ENCODE measurements at places on chromosomes 12 and 14.

DNA sequence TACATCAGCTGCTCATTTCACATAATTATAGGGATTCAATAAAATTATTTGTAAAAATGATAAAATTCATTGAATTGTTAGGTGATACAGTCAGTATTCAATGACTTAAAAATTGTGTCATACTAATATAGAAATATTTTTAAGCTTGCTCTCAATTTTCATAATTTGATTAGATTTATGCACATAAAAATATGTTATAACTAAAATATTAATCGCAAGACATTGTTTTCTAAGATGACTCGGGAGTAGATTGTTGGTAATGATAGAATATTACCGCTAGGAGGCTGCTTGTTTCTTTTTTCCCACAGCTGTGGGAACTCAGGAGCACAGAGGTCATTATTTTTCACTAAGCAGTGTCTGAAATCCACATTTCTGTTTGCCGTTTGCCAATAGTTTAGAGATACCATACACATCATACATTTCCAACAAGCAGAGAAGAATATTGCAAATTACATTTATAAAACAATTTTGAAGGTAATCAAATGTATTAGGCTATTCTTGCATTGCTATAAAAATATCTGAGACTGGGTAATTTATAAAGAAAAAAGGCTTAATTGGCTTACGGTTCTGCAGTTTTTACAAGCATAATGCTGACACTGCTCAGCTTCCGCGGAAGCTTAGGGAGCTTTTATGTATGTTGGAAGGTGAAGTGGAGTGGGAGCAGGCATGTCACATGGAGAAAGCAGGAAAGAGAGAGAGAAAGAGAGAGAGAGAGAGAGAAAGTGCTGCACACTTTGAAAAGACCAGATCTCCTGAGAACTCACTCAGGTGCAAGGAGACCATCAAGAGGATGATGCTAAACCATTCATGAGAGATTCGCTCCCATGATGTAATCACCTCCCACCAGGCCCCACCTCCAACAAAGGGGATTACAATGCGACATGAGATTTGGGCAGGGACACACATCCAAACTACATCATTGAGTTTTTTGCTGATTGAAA, 9.2 kb downstream of the CD69 start:
- no peak for DNase-seq

- DNase-seq: no peak
Measured at GRCh38 chr12:64675795-64676194, 65.5 kb downstream of the RASSF3 start.

GRCh38 chr12:78439666-78440065, 424.9 kb upstream of the SYT1 start:
- DNase-seq: no peak

DNA sequence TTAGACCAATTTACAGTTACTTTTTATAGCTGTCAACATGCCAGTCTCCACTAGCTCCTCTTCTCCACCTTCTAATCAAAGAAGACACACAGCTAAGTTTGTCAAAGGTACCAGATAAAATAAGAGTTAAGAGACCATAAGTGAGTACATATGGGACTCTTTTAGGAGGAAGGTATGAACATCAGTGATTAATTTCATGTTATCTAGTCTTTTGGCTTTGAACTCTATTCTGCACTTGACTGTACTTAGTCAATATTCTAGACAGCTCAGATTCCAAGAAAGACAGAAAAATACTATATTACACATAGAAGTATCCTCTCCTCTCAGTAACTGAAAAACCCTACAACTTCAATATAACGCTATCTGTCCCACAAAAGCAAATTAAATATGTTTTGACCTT, 28.1 kb downstream of the CAPRIN2 start:
- no peak for DNase-seq

DNA sequence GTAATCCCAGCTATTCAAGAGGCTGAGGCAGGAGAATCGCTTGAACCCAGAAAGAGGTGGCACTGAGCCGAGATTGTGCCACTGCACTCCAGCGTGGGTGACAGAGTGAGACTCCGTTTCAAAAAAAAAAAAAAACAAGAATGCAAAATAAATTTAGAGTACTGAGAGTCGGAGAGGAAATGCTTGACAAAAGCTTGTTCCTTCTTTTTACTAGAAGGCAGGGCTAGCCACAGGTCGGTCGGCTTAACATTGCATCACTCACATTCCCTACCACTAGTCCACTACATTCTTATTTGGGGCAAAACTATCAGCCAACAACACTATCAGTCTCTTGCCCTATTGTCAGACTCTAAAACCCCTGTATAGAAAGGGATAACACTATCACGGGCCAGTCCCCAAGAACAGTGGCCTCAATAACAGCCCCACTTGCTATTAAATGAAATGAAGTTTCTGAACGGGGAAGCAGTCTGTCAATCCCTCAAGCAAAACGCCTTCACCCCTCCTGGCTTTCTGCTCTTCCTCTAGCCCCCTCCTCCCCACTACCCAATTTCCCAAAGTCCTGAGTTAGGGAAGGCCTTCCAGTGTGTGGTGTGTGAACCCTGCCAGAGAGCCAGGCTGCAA, 1.0 kb downstream of the RNF41 start:
- DNase-seq: no peak

DNA sequence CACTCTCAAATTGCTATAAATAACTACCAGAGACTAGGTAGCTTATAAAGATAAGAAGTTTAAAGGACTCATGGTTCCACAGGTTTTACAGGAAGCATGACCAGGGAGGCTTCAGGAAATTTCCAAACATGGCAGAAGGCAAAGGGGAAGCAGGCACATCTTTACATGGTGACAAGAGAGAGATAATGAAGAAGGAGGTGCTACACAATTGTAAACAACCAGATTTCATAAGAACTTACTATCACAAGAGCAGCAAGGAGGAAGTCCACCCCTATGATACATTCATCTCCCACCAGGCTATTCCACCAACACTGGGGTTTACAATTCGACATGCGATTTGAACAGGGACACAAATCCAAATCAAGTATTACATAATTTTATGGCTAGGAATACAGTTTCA, 257.7 kb downstream of the BTG1 start:
- no peak for DNase-seq

DNA sequence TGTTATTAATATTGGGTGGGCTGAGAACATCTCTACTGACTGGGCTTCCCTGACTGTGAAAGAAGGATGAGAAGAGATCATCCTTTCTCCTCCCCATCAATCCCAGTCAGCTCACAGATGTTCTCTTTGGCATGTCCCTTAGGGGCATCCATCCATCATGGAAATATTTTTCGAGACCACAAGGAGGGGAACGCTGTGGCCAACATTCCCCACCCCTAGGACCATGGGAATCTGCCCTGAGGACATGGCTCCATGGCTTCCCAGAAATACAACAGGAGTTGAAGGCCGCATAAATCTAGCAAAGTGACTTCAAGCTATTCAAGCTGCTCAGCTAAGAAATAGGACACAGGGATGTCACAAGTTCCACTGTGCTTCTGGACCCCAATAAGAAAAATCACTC, 456.8 kb downstream of the MED13L start:
- DNase-seq: no peak
